Lower leg skin (tissue), 4 donors: ENCODE measurements at places on chromosomes 12 and 14. TPM values are rescaled to one million over a fixed set of nuclear protein-coding genes. Genes with fewer than 3 reads are reported as not detected.
A peak's percentile ranks its signal among the peaks of the same experiment; 100 is the strongest.

GRCh38 chr14:58177125-58177524, 22.8 kb upstream of the ACTR10 start:
- no peak for DNase-seq

Gene SERPINA4
- not detected for total RNA-seq

DNA sequence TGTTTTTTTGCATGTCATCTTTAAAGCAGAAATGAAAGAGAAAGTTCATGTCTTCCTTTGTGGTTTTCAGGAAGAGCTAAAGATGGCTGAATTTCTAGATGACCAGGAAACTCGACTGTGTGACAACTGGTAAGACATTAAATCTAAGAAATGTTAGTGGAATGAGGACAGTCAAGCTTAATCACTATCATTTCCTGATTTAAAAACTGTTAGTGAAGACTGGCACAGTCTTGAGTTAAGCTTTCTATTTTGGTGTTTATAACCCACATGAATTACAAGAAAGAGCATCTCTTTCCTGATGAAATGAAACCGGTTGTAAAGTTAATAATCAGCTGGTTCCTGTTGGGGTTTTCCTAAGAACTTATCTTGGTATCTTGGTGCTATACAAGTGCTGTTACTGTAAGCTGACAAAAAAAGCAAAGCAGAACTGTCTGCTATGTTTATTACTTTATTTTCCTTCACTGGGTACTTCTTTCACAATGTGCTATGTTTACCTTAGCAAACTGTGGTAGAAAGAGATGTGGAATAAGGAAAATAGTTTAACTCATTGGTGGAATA, 5.2 kb downstream of the TRAFD1 start:
- no peak for DNase-seq

Gene TSHR
- total RNA-seq: 0.99 TPM

DNA sequence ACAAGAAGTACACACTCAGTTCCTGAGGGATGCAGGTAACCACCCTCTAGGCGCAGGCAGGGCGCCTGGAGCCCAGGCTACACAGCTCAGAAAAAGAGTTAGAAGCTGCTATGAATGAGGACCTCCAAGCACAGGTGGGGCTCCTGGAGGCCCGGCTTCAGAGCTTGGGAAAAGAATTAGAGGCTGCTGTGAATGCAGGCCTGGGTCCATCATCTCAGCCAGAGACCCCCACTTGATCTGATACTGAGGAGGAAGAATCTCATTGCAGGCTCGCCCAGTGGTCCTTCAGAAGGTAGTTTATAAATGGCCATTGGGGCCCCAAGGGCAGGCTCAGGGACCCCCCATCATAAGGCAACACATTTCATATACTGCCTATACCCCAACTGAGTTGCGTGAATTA, 556.4 kb downstream of the SLC6A15 start:
- no peak for DNase-seq

Gene SLC6A12
- total RNA-seq: 0.30 TPM

GRCh38 chr14:34036319-34036766, 85.5 kb upstream of the EGLN3 start:
- DNase-seq: no peak

- DNase-seq: no peak
Observed at GRCh38 chr12:93844164-93844784, 167.1 kb downstream of the CRADD start.

GRCh38 chr12:73798523-73798922, 739.1 kb upstream of the ATXN7L3B start:
- DNase-seq: no peak

DNA sequence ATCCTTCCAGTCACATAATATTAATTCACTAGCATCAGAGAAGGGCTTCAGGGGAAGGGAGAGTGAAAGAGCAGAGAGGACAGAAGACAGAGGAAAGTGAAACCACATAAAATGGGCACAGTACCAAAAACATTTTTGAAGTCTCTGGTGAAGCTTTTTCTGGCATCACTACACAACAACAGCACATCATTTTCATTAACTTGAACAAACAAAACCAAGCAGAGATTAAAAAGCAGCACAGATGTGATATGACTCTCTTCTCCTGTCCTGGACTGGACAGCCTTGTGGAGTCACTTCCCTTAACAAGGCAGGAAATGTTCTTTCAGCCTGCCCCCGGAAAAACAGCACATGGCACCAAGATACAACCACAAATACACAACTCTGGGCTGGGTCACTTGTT, 112.0 kb downstream of the TSPAN8 start:
- DNase-seq: no peak

DNA sequence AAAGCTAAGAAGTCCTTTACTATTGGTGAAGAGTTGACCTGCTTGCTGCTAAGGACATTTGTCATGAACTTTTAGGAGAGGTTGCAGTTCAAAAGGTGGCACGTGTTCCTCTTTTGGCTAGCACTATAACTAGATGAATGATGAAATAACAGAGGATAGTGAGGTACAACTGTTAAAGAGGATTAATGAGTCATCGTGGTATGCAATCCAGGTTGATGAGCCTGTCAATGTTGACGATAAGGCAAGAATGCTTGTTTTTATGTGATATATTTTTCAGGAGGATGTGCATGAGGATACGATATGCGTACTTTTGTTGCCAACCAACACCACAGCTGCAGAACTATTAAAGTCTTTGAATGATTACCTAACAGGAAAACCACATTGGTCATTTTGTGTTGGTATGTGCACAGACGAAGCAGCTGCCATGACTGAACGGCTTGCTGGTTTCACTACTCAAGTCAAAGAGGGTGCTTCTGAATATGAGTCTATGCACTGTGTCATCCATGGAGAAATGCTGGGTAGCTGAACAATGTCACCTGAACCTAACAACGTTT, 10.6 kb downstream of the CEP128 start:
- DNase-seq: no peak

- no peak for DNase-seq
Observed at GRCh38 chr14:86057018-86057667, 527.2 kb downstream of the FLRT2 start.

DNA sequence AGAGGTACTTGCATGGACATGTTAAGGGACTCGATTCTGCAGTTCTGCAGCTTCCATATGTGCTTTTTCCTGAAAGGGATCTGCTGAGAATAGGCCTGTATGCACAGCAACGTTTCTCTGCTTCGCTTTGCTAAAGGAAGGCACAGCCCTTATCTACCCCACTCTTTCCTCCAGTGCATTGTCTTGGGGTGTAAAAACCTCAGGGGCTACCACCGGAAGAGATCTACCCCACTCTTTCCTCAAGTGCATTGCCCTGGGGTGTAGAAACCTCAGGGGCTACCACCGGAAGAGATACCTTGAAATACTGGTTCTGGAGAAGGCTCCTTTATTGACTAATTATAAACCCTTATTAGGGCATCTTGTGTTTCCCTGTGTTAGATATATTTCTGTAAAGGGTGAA, 52.9 kb downstream of the SEL1L start:
- no peak for DNase-seq

- no peak for DNase-seq
Observed at GRCh38 chr14:100822532-100823296, 3.2 kb upstream of the MEG3 start.

- DNase-seq: no peak
Observed at GRCh38 chr14:104503691-104504090, 75.9 kb upstream of the C14orf180 start.

DNA sequence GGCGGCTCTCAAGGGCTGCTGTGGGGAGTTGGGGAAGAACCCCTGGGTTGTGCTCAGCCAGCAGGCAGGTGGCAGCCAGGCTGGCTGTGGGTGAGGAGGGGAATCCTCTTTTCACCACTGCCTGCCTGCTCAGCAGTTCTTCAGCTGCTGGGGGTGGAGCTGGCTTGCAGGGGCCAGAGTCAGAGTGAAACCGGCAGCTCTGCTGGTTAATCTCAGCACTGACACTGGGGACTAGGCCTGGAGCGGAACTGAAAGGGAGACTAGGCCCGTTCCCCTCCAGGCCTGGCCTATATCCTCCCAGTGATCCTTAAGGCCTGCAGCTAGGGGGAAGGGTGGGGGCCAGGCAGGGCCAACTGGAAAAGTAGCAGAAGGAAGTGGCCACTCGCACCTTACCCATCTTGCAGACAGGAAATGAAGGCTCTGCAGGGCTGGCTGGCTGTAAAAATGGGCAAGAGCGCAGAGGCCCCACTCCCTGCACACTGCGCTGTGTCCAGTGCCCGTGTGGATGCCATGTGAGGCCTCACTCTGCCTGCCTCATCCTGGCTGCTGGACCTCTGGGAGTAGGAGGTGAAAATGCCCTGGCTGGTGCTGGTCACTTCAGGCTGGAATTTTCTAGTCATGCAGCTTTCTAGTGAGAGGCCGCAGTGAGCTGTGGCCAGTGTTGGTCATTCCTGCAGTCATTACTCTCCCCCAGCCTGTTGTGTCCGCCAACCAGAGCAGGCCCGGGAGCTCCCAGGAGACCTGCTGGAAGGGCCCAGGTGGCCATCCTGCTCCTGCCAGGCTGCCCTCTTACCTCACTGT, 39.4 kb downstream of the SH2B3 start:
- DNase-seq: peak; percentile 58

Gene DAO
- not detected for total RNA-seq

Gene PLEKHA5
- total RNA-seq: 36.1 TPM

DNA sequence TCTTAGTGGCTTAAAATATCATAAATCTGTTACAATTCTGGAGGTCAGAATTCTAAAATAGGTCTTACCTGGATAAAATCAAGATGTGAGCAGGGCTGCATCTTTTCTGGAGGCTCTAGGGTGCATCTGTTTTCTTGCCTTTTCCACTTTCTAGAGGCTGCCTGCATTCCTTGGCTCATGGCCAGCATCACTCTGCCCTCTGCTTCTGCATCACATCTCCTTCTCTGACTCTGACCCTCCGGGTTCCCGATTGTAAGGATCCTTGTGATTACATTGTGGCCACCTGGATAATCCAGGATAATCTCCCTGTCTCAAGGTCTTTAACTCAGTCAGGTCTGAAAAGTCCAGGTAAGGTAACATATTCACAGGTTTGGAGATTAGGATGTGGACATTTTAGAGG, 11.0 kb upstream of the BMP4 start:
- DNase-seq: no peak

GRCh38 chr14:22977684-22978486, 4.5 kb downstream of the AJUBA start:
- no peak for DNase-seq

DNA sequence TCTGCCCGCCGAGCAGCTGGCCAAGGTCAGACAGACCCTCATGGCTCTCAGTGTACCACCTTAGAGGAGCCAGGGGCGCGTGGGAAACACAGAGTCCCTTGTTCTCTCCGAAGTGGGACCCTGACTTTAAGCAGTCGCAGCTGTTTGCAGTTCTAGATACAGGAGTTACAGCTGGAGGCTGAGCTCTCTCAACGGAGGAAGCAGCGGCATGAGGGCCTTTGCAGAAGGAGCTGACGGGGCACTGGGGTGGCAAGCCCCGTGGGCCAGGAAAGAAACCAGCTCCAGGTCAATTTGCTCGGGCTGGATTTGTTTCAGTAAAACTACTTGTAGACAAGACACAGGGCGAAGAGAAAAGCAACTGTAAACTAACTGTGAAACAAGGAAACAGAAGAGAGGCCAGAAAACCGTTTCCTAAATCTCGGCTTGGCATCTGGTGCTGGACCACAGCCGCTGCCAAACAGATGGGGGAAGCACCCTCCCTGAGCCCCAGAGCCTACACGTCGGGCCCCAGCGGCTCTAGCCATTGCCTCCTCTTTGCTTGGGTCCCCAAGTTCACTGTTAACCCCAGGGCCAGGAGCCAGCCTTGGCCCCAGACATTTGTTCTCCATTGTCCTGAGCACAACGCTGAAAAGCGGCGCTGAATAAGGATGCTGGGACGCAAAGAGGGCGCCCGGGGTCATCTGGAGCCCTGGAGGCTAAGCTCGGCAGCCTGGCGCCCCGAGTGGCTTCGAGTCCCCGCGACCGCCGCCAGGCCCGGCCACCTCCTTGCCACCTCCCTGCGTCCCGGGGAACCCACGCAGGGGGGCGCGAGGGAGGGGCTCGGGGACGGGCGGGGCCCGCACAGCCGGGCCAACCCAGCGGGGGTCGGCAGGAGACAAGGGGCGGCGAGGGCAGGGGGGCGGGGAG, 914 bp upstream of the PACS2 start:
- peak; percentile 28 for DNase-seq

DNA sequence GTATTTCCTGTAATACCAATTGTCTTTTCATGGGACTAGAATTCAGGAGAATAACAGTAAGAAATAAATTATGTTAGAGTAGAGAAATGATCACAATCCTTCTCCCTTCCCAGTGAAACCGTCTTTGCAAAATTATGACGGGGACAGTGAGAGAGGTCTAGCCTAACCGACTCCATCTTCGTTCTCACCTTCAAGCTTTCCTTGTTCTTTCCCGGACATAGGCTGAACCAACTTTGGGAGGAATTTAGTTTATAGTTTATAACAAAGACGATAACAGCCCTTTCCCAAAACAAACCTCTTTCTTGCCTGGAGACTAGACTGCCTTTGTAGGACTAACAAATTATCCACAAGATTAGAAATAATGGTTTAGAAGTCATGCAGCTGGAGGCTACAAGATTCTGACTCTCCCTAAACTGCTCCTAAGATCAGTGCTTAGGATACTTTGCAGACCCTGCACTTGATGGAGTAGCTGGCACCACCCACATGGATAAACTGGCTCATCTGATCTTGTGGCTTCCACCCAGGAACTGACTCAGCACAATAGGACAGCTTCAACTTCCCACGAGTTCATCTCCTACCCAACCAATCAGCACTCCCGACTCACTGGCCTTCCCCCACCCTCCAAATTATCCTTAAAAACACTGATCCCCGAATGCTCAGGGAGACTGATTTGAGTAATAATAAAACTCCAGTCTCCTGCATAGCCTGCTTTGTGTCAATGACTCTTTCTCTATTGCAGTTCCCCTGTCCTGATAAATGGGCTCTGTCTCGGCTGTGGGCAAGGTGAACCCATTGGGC, 521.2 kb upstream of the TBX3 start:
- no peak for DNase-seq

GRCh38 chr12:55720894-55721444, 776 bp downstream of the RDH5 start:
- peak; percentile 93 for DNase-seq

DNA sequence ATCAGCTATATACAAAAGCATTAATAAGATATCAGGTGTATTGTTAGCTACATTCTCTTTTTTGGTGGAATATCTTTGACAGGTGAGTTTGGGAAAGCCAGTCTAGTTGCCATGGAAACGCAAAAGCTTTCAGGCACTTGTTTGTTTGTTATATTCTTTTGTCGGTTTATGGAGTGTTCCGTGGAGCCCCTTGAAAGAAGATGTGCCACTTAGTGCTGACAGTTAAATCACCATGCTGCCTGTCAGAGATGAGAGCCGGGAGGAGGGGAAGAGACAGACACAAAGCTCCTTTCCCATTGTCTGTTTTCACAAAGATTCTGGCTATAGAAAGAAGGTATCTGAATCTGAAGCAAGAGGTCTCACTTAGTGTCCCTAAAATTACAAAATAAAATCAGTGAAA, 170.8 kb downstream of the SNAPC1 start:
- no peak for DNase-seq

DNA sequence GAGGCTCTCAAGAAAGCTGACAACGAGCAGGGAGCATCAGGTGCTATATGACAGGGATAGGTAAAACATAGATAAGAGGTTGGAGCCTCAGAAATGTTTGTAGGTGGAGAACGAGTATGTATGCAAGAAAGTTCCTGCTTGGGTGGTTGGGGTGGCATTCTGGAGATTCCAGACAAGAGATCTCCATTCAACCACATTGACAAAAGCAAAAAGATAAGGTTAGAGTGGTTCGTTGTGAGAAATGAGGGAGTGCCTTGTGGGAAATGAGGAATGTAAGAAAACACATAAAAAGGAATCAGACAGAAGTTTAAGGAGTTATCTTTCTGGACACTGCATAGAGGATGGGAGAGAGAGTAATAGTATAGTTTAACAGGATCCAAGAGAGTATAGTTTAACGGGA, 290.3 kb downstream of the DPF3 start:
- peak; percentile 53 for DNase-seq

- no peak for DNase-seq
Observed at GRCh38 chr14:67641902-67642749, 22.4 kb downstream of the ARG2 start.

- no peak for DNase-seq
Observed at GRCh38 chr12:132451836-132452195, 38.1 kb upstream of the FBRSL1 start.
